ENCODE measurements at places on chromosomes 5 and 9.

- DNase-seq: no peak
These were observed 88.5 kb downstream of the PRLR start for GRCh38 chr5:35141739-35142138.

DNA sequence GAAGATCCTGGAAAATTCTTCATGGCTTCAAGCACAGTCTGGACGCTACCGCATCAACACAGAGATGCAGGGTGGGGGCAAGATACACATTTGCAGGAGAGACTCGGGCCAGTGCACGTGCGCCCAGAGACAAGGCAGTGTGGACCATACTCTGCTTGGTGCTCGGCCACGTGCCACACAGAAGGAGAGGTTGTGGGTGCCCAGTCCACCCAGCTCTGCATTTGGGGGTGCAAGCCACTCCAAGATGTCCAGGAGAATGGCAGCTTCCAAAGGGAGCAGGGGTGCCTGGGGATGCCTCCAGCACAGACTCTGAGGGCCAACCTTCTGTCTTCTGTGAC is 4.3 kb downstream of the NKD2 start:
- DNase-seq: no peak

DNA sequence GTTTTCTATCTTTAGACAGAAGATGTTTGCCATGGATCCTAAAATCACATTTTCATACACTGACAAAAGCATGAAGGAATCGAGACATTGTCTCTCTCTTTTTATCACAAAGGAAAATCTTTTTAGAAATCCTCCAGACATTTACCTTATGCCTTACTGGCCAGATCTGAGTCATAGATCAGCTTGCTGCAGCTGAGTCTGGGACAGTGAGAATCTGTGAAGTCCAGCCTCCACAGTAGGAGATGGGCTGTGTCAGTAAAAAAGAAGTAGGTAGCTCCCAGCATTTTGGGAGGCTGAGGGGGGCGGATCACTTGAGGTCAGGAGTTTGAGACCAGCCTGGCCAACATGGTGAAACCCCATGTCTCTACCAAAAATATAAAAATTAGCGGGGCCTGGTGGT is 333.4 kb upstream of the ZNF462 start:
- DNase-seq: no peak

DNA sequence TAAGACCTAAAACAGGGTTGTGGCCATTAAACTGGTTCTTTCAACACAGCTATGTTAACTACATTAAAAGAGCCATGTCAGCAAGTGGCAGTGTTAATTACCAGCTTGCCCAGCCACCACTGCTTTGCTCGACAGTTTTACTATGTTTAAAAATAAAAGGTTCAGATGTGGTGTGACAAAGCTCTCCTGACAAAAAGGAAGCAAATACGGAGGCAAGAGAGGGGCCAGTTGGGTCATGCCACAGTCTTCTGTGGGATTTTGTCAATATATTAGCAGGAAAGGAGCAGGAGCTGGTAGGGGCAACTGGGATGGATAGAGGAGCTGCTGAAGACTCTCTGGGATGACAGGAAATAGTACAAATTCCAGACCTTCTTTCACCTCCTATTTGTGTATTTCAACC is 113.5 kb upstream of the PCA3 start:
- no peak for DNase-seq

GRCh38 chr9:109149089-109149488 is 18.0 kb downstream of the FRRS1L start:
- DNase-seq: no peak

DNA sequence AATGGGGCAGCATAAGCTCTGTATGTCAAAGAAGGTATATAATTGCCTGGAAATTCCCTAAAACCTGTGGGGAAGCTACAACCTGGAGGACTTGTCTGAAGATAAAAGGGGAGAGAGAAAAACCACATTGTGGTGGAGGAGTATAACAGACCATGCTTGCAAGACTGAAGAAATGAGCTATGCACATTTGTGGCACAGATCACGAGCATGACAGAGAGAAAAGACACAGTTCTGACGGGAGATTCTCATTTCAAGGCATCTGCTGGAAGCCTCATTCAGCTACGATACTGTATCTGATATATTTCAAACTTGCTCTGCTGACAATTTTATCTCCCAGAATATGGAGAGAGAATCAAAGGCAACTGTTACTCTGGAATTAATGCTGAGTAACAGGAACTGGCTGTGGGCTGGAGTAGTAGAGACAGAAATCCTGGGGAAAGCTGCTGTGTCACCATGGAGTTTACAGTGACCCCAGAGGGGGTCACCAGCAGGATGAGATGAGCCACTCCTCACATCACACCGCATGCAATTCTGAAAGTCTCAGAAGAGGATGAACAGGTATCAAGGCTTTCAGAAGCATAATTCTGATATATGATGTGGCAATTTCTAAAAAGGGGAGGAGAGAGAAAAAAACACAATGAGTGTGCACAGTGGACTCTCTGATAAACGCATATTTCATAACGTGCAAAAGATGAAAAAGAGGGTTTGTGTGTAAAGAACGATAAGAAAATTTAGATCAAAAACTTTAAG is 528.8 kb downstream of the IRX1 start:
- DNase-seq: no peak

GRCh38 chr5:33685873-33686755 is 205.7 kb downstream of the ADAMTS12 start:
- DNase-seq: no peak

- peak; percentile 45 for DNase-seq
These were observed 597 bp upstream of the TMEM250 start for GRCh38 chr9:136119061-136119882.

DNA sequence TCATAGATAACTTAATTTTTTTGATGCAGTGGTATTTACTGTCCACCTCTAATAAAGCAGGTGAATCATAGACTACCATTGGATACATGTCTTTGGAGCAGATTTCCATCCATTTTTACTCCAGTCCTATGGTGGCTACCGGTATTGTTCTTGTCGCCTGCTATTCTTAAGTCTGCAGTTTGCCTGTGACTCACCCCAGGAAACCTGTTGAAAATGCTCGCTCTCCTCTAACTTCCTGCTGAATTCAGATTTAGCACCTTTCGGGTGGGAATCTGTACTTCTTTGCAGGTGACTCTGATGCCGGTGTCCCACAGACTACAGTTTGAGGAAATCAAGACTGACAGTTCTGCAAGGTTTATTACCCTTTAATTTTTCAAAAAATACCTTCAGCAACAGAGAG is 58.8 kb upstream of the DHFR start:
- DNase-seq: no peak

DNA sequence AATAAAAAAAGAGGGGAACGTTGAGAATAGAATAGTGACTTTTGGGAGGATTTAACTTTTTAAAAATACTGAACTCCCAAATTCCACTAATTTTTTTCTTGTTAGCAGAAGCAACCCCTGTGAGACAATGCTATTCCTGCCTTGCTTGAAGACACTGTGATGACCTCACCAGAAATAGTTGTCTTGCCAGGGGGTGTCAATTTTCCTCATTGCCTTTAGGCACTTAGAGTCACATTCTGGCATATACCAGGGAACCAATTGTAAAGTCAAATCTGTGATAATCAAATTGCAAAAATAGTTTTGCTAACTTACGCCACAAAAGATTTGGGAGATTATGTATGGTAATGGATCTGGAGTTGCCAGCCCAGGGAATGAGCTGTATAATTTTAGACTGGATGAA is 42.8 kb upstream of the RPS23 start:
- DNase-seq: no peak

DNA sequence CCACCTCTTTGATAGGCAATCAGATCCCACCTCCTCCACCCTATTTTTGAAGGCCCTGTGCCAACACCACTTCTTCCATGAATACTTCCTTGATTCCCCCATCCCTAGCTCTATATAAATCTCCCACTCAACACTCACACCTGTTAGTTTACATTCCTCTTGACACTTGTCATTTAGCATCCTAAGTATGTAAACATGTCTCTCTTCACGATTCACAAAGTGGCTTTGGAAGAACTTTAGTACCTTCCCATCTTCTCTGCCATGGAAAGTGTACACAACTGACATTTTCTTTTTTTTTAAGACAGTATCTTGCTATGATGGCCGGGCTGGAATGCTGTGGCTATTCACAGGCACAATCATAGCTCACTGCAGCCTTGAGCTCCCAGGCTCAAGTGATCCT is 1.5 kb upstream of the FXN start:
- DNase-seq: no peak

DNA sequence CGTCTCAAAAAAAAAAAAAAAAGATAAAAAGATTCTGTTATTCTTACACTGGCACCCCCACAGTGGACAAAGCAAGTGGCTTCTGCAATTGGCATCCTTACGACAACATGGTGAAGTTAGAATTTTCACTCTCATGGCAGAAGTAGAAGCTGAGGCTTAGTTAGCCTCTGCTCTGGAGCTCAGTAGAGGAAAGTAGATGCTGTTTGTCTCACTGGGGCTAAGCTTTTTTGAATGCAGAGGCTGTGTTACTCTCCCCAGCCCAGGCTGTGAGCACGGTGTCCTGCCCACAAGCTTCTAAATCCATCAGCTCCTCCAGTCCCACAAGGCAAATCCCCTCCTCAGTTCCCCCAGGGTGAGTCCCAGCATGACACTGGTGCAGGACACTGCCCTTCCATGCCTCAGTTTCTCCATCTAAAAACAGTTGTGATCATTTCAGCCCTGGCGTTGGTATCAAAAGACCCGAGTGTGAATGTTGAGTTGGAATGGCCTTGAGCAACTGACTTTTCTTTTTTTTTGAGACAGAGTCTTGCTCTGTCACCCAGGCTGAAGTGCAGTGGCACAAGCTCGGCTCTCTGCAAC is 22.6 kb upstream of the PHF19 start:
- DNase-seq: no peak

GRCh38 chr9:69817202-69817601 is 3.4 kb upstream of the CFAP95 start:
- no peak for DNase-seq

GRCh38 chr9:28971881-28972280 is 1398.6 kb upstream of the C9orf72 start:
- DNase-seq: no peak

DNA sequence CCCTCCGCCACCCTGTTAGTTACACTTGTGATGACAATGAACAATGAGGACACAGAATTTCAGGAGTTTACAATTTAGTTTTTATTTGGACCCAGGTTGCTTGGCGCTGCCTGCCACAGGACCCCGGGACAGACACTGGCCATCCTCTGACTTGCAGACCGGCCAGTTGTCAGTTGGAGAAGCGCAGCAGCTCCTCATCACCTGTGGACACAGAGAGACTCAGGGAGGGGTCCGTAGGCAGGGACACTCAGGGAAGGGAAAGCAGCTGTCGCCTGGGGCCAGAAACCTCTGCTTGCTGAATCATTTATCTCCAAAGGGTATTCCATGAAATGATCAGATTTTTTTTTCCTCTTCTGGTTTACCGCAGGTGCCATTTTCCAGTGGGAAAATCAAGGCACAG is 18.0 kb downstream of the AMBP start:
- no peak for DNase-seq

GRCh38 chr5:158492841-158493242 is 606.9 kb downstream of the EBF1 start:
- DNase-seq: no peak

DNA sequence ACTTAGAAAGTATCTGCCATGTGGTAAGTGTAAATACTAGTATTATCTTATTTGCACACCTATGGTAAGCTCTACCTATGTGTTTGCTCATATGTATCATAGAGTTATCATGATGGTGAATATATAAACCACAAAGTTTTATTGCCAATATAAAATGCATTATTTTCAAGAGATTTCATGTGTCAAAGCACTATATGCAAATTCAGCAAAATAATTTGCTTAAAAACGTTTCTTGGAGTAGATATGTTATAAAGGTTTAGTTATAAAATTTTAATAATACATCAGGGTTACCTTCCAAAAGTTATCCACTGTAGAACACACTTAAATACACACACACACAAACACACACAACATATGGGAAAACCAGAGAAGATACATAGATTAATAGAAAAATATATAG is 1431.7 kb upstream of the C9orf72 start:
- no peak for DNase-seq

DNA sequence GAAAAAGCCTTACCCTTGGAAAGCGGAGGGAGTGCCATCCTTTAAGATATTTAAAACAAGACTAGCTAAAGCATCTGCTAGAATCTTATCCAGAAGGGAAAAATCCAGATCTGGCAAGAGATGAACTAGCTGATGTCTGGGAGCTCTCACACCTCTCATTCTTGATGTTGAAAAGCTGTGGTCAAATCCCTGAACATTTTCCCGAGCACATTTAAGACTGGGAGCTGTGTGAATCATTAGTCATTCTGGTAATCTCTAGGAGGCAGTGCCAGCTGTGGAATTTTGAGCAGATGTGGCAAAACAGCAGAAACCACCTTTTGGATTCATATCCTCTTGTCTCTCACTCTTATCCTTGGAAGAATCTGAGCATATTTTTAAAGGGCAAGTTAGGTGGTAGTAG is 218.0 kb downstream of the MAN2A1 start:
- DNase-seq: no peak

Data from activated naive CD8-positive, alpha-beta T cell treated with anti-CD3 and anti-CD28 coated beads for 36 hours (primary cell).